ENCODE measurements at places on chromosomes 5 and 9.

DNA sequence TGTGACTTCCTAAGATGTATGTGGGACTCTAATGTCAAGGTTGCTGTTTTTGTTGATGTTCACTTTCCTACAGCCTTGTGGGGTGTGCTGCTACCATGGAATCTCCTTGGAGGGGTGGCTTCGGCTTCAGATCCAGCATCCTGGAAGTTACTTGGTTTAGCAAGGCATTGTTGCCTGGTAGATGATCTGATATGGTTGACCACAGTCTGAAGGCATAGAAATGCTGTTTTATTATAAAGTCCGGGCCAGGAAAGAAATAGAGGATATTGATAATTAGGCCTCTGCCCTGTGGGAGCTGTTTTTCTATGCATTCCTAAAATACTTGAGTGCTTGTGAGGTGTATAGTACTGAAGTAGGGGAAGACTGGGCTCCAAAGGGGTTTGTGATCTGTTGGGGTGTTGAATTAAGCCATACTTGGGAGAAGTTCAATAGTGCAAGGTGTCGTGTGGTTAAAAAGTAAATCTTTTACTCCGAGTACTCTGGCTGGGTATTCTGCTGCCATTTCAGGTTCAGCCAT is 27.3 kb upstream of the CREBRF start:
- no peak for DNase-seq

DNA sequence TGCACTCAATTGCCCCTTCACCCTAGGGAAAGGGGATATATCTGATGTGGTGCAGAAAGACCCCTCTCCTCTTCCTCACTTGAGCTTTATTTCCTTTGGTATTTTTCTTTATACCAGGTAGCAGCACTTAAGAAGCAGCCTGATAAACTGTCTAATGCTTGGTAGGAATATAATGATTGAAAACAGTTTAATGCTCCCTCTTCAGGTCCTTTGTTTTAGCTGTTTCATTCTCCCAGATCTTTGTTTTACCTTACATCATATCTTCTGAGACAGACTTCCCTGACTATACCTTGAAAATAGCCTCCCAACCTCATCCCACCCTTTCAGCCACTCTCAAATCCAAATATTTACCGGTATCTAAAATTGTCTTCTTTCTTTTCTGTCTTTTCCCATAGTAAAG is 87.9 kb downstream of the NUDT12 start:
- DNase-seq: no peak

DNA sequence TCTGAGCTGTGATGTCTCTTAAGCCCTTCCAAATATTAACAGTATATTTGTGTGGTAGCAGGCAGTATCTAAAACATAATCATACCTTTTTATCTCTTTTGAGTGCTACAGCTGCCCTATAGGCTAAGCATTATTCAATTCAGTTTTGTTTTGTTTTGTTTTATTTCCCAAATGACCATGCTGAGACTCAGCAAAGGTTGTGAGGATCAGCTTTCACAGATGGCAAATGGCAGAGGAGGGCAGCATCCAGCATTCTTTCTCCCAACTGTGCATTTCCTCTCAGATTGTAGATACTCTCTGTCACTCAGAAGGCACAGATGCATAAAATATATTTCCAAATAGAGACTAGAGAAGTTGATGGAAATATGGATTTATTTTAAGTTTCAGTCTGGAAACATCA is 90.7 kb downstream of the DAPK1 start:
- DNase-seq: no peak

DNA sequence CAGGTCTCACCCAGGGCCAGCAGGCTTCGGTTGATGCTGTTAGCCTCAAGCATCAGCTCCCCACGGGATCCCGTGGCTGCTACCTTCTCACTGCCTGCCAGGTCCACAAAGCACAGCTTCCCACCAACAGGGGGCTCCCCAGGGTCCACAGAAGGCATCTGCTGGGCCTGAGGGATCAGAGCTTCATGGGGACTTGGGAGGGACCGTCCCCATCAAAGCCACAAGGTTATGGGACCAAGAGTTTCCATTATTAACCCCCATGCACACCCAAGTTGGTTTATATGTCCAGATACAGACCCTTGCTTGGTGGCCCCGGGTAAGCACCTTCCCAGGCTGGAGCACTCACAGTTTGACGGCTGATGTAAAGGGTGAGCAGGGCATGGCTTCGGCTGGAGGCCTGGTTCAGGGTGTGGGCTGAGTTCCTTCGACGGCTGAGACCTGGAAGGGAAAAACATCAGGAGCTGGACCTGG is 3.0 kb downstream of the KIF12 start:
- peak; percentile 52 for DNase-seq

DNA sequence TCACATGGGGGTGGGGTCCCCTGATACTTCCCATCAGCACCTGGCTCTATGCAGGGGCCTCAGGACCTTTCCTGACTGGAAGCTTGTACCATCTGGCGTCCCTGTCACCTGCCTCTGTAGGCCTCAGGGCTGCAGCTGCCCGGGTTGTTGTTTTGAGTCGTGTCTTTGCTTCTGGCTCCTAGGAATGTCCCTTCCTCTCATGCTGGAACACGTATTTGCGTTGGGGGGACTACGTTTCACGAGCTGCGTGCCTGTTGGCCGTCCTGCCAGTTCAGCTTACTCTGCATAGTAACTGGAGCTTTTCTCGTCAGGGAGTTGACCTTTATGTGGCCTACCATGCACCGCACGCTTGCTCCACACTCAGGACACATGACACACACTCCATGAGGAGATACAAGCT is 54.9 kb upstream of the IRX4 start:
- DNase-seq: no peak
